ENCODE measurements at places on chromosomes 5 and 9.

GRCh38 chr9:134540276-134541096 lies 101.1 kb upstream of the COL5A1 start:
- DNase-seq: no peak

GRCh38 chr9:78314953-78315870 lies 18.3 kb downstream of the PSAT1 start:
- DNase-seq: no peak

DNA sequence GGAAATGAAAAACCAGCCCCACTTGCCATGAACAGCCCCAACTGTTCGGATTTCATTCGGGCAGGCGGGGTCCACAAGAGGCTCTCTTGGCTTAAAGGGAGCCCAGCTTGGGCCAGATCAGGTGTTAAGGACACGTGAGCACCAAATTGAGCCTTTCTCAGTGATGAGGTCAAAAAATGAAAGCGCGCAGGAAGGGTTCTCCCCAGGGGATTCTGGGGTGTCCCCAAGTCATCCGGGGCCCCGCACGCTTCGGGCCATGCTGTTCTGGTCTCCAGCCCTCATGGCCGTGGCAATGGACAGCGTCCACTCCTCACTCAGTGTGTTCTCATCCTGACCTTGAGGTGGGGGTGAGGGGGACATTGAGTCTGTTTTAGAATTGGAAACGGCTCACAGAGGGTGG lies 10.9 kb downstream of the AK1 start:
- DNase-seq: no peak

DNA sequence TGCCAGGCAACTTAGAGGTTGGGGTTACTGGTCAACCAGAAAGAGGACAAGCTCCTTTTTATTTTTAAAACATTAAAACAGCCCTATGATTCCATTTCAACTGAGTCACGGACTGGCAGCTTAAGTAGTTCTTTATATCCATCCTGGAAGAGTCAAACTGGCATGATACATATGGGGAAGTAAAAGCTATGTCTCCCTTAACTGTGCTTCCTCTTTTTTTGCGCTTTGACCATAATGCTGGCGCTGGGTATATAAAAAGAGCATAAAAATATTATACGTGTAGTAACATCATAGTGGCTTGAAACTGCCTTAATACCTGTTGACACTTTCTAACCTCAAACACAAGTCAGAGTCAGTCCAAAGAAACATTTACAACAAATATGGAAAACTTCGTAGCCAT lies 274.4 kb downstream of the CSNK1G3 start:
- no peak for DNase-seq

DNA sequence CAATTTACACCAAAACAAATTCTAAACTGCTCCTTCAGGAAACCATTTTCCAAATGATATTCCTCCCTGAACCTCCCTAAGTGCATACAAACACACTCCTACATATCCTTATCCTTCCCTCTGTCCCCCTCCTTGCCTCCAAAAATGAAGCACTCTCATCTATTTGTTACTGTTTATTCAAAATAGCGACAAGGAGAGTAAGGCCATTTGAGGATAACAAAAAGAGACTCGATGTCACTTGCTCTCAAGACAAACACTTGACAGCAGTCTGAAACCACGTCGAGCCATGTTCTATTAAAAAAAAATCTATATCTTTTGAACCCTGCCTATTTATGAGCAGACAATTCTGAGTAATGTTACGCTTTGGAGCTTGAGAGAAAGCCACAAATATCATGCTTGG lies 547.9 kb downstream of the DTWD2 start:
- DNase-seq: no peak

DNA sequence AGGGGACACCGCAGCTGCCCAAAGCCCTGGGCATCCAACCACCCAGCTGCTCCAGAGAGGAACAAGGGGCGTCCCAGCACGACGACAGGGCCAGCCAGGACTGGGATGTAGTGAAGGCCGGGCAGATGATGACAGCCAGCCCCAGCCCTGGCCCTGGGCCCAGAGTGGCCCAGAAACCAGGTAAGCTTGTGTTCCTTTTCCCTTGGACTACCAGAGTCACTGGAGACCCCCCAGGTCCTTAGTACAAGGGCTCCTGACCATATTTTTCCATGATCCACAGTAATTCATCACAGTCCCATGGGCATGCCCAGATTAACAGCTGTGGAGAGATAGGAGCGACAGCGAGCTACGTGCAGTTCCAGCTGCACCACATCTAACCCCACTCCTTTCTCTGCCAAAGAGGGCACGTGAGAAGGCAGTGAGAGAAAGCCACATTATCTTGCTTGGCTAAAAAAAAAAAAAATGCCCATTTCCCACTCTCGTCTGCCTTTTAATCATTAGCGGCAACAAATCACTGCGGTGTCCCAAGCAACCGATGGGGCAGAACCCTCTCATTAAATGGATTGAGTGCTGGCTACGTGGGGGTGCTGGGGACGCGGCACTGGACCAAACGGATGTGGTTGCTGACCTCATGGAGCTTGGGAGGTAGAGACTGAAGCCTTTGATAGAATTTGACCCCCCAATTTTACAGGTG lies 21.7 kb upstream of the SYNPO start:
- no peak for DNase-seq

- DNase-seq: no peak
These were observed 35.0 kb upstream of the TLE1 start for GRCh38 chr9:81724242-81724889.

DNA sequence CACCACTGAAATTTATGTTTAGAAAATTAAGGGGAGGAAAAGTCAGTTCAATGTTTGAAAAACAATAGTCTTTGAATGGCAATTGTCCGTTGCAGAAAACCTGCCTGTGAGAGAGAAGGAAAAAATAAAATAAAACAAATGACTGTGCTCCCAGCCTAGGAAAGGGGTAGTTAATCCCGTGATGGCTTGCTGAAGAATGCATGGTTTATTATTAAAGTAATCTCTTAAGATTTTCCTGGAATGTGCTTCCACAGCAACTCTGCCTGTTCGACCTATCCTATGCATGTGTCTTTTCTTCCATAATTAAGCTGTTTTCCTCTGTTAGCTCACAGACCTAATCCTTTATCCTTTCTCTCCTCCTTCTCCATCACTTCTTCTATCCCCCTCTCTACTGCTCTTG lies 2.4 kb upstream of the DAB2 start:
- DNase-seq: no peak

- no peak for DNase-seq
These were observed 1.0 kb downstream of the EGR1 start for GRCh38 chr5:138466125-138466899.

DNA sequence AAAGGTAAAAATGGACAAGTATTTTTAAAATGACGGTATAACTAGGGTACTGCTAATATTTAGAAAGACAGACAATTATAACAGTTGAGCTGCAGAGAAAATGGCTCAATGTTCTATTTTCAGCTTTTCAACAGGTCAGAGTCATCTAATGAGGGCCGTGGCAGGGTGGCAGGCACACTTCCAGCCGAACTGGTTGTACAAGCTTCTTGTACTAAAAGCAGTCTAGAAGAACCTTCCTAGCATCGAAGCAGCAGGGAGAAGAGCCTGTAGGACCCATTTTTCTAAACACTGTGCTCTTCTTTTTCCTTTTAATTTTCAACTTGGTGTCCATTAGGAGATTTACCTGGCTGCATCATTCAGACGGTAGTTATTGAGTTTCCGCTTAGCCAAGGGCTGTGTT lies 85.6 kb downstream of the SLC28A3 start:
- no peak for DNase-seq

GRCh38 chr5:31235381-31235780 lies 41.9 kb downstream of the CDH6 start:
- DNase-seq: no peak

GRCh38 chr9:37984672-37985611 lies 81.0 kb upstream of the SLC25A51 start:
- no peak for DNase-seq

- no peak for DNase-seq
These were observed 678.5 kb upstream of the NUDT12 start for GRCh38 chr5:104241046-104241445.

GRCh38 chr9:113503131-113503541 lies 39.6 kb downstream of the RGS3 start:
- DNase-seq: no peak

DNA sequence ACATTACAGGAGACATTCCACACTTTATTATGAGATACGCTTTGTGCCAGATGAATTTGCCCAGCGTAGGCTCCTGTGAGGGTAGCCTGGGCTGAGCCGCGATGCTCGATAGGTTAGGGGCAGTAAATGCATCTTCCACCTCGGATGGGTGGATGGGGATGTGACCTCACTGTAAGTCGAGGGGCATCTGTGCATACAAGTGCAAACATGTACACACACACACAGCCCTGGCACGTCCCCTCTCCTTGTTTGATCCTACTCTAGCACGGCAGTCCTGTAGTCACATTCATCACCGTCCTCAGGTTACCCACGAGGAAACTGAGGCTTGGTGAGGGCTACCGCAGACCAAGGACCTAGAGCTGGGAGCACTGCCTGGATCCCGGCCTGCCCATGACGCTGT lies 166.8 kb downstream of the COL23A1 start:
- no peak for DNase-seq

- DNase-seq: no peak
These were observed 40.9 kb downstream of the SEC61B start for GRCh38 chr9:99262949-99263418.

- no peak for DNase-seq
These were observed 15.7 kb upstream of the FGD3 start for GRCh38 chr9:92931606-92932005.

DNA sequence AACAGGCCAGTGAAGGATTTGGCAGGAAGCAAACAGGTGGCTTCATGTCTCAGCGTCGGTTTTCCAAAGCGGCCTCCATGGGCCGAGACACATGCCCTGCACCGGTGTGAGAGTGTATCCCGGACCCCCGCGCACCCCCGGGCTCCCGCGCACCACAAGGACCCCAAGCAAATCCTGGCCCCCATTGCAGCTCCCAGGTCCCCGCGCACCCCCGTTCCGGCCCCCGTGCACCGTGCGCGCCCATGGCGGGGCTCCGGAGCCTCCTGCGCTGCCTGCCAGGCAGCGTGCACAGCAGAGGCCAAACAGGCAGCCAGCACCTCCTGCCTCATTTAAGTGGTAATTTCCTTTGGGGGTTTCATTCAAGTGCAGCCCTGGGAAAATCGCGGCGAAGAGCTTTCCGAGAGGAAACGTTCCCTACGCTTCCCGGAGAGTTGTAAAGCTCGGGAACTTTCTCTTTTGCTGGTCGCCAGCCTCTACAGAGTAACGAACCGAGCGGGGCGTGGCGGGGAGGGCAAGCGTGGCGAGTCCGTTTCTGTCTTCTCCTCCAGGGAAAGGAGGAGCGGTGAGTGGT lies 145.5 kb upstream of the SLC24A2 start:
- no peak for DNase-seq

DNA sequence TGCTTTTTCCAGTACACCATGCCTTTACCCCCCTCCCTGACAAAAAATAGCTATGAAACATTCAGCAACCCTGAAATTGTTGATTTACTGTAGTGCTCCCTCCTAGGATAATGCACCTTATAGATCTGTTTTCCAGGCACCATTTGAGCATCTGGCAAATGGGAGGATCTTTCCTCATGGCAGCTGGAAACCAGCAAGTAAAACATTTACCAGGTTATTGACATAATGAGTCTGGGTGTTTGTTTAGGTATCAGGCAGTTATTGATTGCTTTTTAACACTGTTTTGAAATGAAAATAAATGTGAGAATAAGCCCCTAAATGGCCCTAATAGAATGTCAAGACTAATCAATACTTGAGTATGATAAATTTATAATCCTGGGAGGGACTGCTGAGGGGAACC lies 57.3 kb upstream of the KLF4 start:
- DNase-seq: no peak

GRCh38 chr9:118222375-118222774 lies 518.2 kb downstream of the TLR4 start:
- DNase-seq: no peak

DNA sequence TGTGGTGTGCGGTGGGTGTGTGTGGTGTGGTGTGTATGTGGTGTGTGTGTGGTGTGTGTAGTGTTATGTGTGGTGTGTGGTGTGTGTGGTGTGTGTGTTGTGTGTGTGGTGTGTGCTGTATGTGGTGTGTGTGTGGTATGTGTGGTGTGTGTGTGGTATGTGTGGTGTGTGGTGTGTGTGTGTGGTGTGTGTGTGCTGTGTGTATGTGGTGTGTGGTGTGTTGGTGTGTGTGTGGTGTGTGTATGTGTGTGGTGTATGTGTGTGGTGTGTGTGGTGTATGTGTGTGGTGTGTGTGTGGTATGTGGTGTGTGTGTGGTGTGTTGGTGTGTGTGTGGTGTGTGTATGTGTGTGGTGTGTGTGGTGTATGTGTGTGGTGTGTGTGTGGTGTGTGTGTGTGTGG lies 144.3 kb downstream of the HSD17B3 start:
- no peak for DNase-seq

DNA sequence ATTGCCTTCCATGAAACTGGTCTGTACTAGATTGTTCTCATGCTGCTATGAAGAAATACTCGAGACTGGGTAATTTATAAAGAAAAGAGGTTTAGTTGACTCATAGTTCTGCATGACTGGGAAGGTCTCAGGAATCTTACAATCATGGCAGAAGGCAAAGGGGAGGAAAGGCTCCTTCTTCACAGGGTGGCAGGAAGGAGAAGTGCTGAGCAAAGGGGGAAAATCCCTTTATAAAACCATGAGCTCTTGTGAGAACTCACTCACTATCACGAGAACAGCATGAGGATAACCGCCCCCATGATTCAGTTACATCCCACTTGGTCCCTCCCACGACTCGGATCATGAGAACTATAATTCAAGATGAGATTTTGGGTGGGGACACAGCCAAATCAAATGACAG lies 163.2 kb downstream of the RFK start:
- DNase-seq: no peak

DNA sequence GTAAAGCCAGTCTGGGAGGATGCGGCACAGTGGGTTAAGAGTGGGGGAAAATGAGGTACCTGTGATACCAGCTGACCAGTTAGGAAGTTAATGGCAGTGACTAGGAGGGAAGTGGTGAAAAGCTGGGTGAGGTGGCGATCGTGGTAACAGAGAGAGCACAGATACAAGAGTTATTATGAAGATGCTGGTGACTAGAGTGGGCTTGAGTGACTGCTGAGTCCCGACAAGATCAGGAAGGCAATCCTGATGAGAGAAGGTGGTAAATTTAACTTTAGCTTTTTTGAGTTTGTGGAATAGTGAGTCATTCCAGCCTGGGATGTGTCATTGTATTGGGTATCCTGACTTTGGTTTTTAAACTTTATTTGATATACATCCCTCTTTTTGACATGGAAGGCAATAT lies 38.8 kb downstream of the CMYA5 start:
- DNase-seq: no peak

GRCh38 chr5:36298552-36298951 lies 3.1 kb downstream of the RANBP3L start:
- no peak for DNase-seq

GRCh38 chr5:150561192-150561512 lies 53.2 kb downstream of the NDST1 start:
- no peak for DNase-seq

- no peak for DNase-seq
These were observed 31.7 kb downstream of the ALG2 start for GRCh38 chr9:99189887-99190596.

GRCh38 chr5:79640571-79641055 lies 28.4 kb downstream of the TENT2 start:
- no peak for DNase-seq

DNA sequence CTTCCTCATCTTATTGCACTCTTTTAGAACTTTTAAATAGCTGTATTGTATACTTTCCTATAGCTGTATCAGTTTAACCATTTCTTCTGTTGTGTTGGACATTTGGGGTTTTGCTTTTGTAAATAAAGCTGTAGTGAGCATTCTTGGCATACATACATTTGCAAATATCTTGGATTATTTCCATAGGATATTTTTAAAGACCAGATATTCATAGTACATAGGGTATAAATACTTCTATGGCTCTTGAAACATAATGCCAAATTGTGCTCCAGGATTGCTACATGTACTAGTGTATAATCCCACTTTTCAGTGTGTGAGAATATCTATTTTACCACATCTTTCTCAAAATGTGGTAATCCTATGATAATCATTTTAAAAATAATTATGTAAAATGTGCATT lies 51.2 kb downstream of the SCAMP1 start:
- no peak for DNase-seq
